NCI-H345 (cell line): ENCODE measurements at places on chromosomes 1 and 21.

GRCh38 chr1:192632641-192633532, 3.1 kb upstream of the RGS13 start:
- DNase-seq: no peak

DNA sequence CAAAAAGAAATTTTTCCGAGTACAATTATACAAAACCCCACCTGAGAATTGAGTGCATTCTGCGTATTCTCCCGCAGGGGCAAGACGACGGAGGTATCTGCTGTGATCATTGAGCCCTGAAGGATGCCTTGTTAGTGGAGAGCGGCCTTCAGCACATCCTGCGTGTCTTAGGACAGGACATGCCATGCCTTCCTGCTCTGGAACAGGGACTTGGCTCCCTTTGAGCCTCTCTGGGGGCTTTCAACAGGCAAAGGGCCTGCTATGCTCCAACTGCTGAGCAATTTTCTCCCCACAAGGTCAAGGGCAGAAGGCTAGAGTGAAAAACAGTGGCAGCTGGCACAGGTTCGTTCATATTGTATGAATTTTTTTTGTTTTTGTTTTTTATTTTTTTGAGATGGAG, 52.4 kb downstream of the TOR1AIP2 start:
- DNase-seq: no peak

DNA sequence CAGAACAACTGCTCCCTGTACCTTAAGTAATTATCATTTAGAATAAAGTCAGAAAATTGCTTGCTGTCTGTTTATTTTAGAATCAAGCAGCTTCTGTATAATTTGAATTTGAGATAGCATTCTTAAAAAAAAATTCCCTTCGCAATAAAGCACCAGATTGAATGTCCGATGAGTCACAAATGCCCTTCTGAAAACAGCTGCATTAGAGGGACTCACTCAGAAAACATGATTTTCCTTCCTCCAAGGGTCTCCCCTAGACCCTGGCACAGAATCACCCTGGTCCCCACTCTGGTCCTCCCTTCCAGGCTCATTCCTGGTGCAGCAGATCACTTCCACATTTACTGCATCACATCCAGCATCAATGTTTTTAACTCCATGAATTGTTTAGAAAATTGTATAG, 471.1 kb upstream of the VAMP3 start:
- no peak for DNase-seq

DNA sequence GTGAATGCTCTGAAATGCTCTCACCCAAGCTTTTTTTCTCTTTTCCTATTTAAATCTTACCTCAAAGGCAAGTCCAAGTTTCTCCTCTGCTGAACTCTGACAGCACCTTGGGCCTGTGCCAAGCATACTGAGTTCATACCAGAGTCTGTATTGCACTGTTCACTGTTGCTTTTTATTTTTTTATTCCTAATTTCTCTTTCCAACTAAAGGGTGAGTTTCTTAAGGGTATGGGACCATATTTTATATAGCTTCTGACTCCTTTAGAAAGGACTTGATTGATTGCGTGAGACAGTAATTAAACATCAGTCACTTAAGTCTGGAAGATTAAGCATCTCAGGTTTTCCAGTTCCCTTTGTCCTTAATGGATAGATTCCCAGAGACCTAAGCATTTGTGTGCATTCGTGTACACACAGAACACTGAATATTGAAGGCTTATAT, 69.9 kb downstream of the CACHD1 start:
- no peak for DNase-seq

- no peak for DNase-seq
These were observed 74.1 kb upstream of the JUN start for GRCh38 chr1:58857680-58858673.

DNA sequence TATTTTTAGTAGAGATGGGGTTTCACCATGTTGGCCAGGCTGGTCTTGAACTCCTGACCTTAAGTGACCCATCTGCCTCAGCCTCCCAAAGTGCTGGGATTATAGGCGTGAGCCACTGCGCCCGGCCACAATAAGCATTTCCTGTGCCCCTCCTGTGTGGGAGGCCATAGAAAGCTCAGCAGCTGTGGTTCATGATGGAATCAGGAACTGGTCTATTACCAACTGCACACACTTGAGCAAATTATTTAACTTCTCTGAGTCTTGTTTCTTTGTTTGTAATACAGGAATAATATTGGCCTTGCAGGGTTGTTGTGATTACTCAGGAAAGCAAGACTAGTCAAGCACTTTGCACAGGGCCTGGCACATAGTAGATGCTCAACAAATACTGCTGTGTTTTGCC, 15.0 kb downstream of the RHBG start:
- no peak for DNase-seq

DNA sequence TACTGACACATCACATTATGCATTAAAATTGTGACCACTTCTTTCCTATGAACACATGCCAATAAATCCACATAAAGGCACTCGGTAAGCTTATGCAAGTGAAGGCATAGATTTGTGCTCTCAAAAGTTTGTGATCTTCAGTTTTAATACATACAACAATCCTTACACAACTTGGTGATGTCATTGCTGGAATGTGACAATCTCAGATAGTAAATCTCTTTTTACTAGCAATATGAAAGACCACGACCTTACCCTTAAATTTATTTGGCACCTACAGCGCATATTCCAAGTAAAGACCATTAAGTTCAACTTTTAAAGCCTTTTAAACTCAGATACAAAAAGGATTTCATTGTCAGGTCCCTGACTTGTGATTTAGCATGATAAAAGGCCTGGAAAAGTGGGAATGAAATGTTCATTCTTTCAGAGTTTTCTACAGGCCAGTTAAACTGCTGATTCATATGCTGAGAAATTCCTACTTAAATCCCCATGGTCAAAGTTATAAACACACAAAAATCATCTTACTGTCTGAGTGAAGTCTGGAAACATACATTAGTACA, 157.4 kb downstream of the SIPA1L2 start:
- no peak for DNase-seq

GRCh38 chr1:98490099-98490498, 171.4 kb upstream of the SNX7 start:
- no peak for DNase-seq

GRCh38 chr1:181057079-181057478, 23.3 kb downstream of the MR1 start:
- peak; percentile 86 for DNase-seq

DNA sequence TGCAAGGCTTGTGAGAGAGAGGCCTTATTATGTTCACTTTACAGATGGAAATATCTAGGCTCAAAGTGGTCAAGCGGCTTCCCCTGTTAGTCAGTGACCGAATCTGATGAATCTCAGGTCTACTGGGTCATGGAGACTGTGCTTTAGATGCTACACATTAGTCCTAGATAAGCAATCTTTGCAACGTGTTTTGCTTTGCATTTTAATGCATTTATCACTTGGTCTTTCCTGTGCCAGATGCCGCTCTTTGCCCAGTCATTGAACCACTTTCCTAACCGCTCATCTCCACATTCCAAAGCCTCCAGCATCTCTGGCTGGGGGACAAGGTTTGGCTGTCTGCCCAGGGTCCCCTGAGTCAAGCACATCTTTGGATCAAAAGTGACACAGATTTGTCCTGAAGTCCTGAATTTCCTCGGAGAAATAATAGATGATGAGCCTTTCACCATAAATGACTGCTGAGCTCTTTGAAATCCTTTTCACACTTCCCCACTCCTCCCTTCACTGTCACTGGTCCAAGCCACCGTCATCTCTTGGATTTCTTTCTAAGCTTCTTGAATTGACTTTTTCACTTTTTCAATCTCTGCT, 96.0 kb upstream of the USP24 start:
- DNase-seq: no peak

DNA sequence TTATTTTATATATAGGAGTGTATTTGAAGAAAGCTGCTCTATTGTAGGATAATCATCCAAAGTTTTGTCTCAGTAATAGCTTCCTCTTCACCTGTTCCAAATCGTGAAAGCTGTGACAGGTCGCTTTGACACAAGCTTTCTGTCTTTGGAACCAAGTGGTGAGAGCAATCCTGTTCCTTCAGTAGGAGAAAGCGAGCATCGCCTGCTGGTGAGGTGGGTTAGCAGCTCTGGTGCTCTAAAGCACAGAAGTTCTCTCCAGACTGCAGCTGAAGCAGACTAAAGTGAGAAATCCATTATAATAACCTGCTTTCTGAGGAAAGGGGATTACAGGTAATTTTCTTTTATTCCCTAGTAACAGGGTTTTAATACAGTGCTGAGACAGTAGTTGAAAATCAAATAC, 803.8 kb downstream of the ADGRL2 start:
- DNase-seq: no peak

DNA sequence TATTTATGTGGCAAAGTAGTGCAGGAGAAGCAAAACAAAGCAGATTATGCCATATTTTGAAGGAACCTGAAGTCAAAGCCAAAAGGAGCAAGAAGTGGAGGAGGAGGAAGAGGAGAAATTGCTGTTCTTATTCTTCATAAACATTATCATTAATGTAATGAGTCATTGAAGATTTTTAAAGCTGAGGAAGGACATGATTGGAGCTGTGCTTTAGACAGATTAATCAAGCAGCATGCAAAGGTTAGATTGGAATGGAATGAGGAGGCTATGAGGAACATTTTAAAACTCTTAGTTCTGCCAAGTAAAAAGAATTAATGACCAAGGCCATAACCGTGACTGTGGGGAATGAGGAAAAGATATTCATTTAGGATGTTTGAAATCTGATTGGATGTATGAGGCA, 33.0 kb upstream of the HSD17B7 start:
- no peak for DNase-seq

DNA sequence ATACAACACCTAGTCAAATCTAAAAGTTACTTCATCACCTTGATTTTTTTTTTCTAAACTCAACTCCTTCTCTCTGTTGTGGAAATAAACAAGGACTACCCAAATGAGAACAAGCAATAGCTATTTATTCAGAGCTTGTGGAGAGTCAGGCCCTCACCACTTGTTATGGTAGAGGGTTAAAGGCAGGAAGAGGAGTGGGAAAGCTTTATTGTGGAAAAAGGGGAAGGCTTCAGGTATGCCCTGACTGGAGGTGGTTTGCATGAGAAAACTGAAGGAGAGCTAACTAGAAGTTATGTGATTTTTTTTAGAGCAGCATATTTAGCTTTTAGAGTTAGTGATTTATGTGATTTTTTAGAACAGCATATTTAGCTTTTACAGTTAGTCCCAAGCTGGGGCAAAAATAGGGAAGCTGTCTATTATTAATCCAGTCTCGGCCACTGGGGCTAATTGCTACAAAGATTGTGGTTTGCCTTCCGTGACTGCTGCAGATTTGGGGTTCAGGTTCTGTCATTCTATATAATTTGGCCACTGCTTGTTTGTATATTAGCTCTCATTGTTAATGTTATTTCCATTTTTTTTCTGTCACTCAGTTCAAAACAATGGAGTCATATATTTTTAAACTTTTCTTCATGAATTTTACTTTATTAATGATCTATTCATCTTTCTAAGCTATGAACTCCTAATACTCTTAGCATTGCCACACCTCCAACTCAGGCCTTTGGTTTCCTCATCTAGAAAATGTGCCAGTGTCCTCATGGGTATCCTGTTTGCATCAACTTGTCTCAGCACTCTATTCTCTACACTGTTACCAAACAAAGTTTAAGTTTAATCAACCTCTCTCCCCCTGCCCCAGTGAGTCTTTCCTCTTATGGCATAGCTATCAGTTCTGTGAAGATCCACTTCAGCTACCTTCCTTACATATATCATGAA, 713.0 kb downstream of the BRINP3 start:
- DNase-seq: no peak

- DNase-seq: no peak
These were observed 210.4 kb upstream of the VAMP3 start for GRCh38 chr1:7560601-7561181.

DNA sequence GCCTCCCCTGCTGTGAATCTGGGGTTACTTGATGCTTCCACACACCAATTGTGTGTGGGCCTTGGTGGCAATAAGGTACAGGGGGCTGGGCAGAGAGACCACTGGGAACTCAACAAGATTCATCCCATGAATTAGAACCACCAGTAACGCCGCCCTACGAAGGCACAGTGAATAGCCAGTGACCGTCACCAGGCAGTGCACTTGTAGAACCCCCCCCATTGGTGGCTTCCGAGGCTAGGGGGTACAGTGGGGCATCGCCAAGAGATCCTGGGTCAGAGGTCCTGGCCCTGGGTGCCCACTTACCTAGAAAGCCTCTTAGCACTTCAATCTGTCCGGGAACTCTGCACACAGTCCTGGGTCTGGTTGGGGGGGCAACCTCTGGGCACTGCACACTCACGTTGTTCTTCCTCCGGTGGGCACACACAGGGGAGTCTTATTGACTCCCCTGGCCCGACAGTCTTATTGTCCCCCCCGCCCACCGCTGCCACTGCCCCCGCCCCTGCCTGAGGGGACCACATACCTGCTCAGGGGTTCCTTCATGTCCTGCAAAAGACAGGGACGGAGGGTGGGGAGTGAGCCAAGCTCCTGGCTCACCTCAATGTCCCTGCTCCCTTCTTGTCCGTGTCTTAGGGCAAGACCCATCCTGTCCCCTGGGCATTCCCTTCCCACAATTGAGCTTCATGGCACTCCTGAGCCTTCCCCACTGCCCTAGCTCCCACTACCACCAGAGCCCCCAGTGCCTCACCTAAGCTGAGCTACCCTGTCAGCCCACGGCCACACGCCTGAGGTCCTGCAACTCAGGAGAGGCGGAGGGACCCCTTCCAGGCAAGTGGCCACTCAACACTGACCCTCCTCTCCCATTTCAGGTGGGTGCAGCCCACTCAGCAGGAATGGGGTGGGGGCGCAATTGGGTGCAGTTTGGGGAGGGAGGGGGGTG, 2.5 kb upstream of the TRIM11 start:
- no peak for DNase-seq

DNA sequence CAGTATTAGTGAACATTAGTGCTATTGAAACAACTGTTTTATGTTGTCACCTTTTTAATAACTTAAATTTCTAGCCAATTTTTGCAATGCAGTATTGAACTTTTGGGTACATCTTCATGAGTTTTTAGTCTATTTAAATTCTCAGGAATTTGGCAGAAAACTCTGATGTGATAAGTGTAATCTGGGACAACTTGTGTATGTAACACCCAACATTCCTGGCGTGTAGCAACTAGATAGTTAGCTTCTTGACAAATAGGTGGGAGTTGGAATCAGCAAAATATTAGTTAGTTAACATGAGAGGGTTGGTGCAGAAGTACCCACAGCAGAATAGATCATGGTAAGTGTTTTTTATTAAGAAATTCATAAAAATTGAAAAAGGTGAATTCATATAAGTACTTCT, 111.6 kb downstream of the ITSN1 start:
- DNase-seq: no peak

DNA sequence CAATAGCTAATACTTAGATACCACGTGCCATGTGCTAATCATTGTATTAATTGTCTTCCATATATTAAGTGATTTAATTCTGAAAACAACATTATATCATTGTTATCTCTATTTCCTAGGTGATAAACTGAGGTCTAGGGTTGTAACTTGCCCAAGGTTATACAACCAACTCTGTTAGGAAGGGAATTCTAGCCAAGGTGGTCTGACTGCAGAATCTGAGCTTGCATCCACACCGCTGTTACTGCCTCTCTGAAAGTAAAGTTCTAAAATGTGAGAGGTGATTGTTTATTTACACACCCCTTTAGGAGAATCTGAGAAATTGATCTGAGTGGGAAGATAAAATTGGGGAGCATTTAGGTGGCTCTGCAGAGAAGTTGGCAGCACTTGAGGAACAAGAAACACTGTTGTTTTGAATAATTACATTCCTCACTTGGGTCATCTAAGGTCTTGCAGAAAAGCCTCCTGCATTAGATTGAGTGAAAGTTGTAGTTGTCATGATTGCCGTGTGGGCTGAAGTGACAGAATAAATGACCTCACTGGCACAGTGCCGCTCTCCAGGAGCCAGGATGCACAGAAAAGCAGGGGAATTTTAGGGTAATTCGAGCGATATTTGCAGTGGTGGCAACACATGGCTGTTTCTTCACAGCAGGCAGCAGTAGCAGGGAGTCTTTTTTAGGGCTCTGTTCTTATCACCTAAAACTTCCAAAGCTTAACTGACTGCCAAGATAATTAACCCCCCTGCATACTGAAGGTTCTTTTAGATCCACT, 121.7 kb downstream of the ADGRL4 start:
- no peak for DNase-seq
